ENCODE measurements at places on chromosomes 2 and 18.

DNA sequence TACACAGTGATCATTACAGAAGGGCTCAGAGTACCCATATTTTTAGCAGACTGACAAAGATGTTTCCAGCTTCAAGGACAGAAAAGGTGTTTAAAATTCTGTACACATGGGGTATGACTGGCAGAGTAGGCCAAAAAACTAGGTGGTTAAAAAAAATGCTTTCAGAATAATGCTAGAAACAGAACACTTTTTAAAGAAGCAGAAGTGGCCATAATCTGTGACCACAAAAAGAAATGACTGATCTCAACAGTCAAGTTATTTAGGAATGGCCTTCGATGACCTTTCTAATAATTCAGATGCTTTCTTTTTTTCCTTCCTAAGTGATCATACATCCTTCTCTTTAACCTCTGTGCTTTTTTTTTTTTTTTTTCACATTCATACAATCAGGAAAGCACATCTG, 4.1 kb upstream of the AQP4 start:
- DNase-seq: no peak

DNA sequence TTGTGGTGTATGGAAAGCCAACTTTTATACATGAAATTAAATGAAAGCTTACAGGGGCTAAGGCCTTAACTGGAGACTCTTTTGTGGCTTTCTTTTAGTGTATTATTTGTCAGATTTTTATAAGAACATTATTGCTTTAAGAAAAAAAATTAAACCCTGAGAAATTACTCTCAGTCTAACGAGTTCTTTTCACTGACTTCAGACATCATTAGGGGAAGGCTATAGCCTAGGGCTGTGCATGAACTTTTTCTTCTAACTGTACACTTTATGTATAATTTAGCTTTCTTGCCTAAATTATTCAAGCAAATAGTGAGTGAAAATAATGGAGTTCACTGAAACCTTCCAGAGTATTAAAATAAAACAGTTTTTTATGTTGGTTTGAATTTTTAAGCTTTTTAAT, 151.1 kb upstream of the MEIS1 start:
- DNase-seq: no peak

GRCh38 chr2:15069149-15069548, 436.6 kb downstream of the LRATD1 start:
- DNase-seq: no peak

GRCh38 chr2:88018909-88019308, 2.6 kb upstream of the RNU2-63P start:
- DNase-seq: no peak

DNA sequence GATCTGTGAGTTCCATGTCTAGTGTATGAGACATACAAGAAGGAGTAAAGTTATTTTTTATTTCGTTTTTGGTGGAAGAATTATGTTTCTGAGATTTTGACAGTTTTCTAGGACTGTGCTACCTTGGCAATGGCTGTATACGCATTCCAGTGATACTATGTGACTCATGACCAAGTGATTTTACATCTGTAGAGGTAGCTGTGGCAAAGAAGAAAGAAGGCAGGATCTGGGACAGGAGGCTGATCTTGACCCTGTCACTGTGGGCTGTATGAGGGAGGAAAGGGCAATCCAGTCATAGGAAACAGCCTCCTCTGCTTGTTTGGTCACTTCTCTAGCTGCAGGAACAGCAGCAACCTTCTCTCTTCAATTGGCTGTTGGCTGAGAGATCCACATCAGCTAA, 44.0 kb upstream of the PDCL3 start:
- DNase-seq: no peak

DNA sequence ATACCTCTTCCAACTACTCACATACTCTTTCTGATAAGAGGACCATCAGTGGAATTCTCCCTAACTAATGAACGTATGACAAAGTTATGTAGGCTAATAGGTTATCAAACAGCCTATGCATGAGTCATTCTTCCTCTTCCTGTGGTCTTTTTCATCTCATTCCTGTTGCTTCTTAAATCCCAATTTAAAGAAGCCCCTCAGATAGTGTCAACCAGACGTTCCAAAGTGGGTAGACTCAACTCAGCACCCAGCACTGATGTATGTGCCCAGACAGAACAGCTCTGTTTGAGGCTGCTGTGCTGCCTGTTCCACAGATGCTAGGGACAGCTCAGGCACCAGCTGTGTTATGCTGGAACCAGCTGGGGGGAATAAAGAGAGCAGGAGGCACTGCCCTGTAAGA, 52.6 kb downstream of the CXCR4 start:
- no peak for DNase-seq

GRCh38 chr2:144518748-144519596, 947 bp downstream of the ZEB2 start:
- DNase-seq: no peak

- no peak for DNase-seq
Measured at GRCh38 chr2:23452372-23452771, 67.4 kb downstream of the KLHL29 start.

GRCh38 chr2:200472853-200473464, 36.9 kb downstream of the KCTD18 start:
- no peak for DNase-seq

- DNase-seq: no peak
Measured at GRCh38 chr18:36993068-36993467, 164.1 kb downstream of the KIAA1328 start.

- DNase-seq: no peak
Measured at GRCh38 chr2:39386064-39386463, 51.0 kb downstream of the MAP4K3 start.

- no peak for DNase-seq
Measured at GRCh38 chr2:143974262-143974661, 545.7 kb downstream of the ZEB2 start.

GRCh38 chr18:40063488-40063887, 1891.5 kb upstream of the PIK3C3 start:
- no peak for DNase-seq

GRCh38 chr2:102591491-102592045, 27.8 kb upstream of the SLC9A2 start:
- DNase-seq: no peak

GRCh38 chr2:27051902-27052645, 606 bp downstream of the AGBL5 start:
- no peak for DNase-seq

DNA sequence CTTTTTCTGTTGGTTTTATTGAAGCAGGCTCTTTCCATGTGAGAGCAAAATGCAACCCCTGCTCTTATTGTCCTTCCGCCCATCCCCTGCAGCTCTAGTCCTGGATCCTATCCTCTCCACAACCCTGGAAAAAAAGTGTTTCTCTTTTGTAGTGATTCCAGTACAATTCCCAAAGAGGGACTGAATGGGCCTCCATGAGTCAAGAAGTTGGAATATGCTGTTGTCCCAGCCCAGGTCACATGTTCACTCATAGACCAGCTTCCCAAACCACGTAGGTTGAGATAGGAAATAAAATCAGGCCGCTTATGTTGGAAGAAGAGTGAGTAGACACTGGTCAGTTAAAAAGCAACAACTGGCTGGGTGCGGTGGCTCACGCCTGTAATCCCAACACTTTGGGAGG, 39.4 kb downstream of the CPO start:
- no peak for DNase-seq

- DNase-seq: no peak
Measured at GRCh38 chr18:6004119-6004518, 108.8 kb upstream of the TMEM200C start.

DNA sequence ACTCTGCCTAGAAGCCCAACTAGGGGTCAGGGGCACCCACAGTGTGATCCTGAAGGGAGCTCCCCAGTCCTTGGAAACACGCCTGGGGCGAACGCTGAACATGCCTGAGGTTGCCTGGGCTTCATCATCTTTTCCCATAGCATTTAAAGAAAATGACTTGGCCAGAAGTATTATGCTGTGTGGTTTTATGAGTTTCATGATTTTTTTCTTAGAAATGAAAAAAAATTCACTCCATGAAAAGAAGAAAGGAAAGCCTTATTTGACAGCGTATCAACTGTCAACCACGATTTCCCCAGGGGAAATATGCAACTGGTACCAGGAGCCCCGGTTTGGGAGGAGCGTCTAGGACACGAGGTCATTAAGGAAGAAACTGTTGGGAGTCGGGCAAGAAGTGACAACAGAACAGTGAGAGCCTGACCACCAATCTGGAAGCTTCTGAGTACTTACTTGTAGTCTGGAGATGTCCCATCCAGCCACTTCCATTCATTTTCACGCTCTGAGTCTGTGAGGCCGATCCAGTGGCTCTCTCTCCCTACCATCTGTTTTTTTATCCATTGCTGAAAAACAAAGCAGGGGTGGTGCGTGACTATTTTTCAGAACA, 63.5 kb upstream of the THOC1 start:
- DNase-seq: no peak

DNA sequence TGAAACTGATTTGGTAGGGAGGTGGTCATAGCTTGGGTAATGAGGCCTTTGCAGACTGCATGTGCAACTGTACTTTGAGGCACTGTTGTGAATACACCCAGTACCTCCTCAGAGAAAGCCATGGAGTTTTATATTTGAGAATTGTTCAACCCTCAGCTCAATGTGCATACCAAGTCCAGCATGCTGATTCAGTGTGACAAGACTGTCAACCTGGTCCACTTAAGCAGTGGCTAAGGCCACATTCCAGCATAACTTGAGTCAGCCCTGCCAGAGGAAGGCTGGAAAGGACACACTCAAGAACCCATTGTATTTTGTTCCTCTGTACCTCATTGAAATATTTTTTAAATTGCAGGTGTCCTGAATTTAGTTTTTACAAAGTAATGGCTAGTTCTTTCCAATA, 121.8 kb upstream of the HNMT start:
- no peak for DNase-seq

- DNase-seq: no peak
Measured at GRCh38 chr2:72389447-72389846, 241.8 kb upstream of the CYP26B1 start.

GRCh38 chr2:224884188-224884587, 158.1 kb downstream of the DOCK10 start:
- DNase-seq: no peak

- no peak for DNase-seq
Measured at GRCh38 chr2:48343571-48344440, 186.1 kb upstream of the STON1 start.

- no peak for DNase-seq
Measured at GRCh38 chr2:231890896-231891513, 35.2 kb downstream of the NPPC start.

DNA sequence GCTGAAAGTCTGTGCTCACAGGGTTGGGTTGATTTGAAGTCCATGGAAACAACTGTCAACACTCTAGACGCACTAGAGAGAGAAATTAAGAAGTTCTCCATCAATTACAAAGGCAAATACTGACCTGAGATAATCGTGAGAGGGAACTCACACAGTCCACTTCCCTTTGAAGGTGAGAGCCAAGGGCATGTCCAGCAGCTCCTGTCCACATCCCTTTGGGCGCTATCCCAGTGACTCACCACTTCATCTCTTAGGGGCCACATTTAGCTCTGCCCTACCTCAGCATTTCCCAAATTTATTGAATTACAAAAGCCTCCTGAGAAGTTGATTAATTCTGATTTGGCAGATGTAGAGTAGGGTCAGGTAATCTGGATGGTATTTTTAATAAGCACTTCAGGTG, 148.8 kb upstream of the MAPRE2 start:
- no peak for DNase-seq

DNA sequence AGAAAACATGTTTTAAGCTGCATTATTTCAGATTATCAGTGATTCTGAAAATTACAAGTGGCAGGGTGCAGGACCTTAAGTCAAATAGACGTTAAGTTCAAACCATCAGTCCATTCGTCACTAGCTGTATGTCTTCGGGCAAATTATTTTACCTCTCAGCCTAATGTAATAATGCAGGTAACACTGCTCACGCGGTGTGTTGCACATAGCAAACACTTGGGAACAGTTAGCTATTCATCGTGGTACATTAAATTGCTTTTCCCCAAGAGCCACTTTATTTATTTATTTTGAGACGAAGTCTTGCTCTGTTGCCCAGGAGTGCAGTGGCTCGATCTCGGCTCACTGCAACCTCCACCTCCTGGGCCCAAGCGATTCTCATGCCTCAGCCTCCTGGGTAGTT, 10.1 kb downstream of the MAT2A start:
- DNase-seq: no peak

DNA sequence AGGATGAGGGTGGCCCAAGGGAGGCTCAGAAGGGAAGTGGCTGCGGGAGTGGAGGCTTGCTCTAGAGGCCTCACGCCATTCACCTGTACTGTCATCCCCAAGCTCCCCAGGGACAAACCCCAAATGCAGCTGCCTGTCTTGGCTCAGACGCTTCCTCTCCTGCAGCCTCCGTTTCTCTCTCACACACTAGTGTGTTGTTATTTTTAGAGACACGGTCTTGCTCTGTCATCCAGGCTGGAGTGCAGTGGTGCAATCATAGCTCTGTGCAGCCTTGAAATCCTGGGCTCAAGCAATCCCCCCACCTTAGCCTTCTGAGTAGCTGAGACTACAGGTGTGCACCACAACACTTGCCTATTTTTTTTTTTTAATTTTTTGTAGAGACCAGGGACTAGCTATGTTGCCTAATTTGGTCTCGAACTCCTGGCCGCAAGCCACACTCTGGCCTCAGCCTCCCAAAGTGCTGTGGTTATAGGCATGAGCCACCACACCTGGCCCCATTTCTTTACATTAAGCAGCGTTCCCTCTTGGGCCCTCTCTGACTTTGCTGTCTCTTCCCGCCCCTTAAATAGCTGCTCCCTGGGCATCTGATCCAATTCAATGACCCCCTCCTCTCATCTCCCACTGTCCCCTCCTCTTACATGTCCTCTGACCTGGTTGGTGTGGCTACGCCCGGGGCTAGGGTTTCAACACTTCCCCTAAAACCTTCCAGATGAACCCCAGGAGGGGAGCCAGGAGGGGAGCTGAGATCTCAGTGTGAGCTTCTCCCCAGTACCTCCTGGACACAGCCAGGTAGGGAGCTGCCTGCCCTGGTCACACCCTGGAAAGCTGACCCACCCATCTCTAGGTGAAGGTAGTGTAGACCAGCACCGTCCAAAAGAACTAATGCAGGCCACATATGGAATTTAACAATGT, 24.0 kb upstream of the LOXHD1 start:
- no peak for DNase-seq

DNA sequence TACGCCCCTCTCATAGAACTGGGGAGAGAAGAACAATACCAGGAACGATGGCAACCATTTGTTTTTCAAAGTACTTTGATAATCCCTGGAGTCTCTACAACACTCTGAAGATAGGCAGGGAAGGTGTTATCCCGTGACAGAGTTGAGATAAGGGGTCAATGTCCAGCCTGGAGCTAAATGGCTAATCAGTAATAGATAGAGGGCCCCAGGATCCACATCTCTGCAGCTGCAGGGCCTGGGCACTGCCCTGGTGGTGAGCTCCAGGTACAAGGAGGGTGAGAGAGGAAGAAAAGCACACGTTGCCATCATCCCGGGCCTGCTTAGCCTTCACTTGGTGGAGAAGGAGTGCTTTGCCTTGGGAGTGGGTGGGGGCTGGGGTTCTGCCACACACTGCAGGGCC, 260.6 kb downstream of the PRKCE start:
- DNase-seq: no peak

Measured in stimulated activated CD8-positive, alpha-beta memory T cell treated with anti-CD3 and anti-CD28 coated beads, Interleukin-7, amount 100 ng/mL, for 4 hours (primary cell).